ENCODE measurements at places on chromosomes 5 and 9.

- no peak for DNase-seq
Observed at GRCh38 chr5:176902102-176902814, 3.1 kb upstream of the HK3 start.

DNA sequence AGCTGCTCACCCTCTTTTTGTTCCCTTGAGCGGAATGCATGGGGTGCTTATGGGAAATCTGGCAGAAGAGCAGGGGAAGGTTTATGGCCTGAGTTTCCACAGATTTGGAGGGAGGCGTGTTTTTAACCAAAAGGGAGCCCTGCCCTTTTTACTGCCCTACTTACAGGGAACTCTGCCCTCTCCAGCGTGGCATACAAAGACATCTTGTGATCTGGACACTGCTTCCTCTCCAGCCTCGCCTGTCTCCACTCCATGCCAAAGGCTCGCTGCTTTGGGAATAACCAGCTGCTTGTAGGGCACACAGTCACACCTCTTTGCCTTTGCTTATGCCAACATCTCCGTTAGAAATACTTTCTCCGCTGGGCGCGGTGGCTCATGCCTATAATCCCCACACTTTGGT lies 314.2 kb downstream of the ARHGAP26 start:
- DNase-seq: no peak

GRCh38 chr5:172436078-172436878 lies 18.0 kb downstream of the SH3PXD2B start:
- no peak for DNase-seq

DNA sequence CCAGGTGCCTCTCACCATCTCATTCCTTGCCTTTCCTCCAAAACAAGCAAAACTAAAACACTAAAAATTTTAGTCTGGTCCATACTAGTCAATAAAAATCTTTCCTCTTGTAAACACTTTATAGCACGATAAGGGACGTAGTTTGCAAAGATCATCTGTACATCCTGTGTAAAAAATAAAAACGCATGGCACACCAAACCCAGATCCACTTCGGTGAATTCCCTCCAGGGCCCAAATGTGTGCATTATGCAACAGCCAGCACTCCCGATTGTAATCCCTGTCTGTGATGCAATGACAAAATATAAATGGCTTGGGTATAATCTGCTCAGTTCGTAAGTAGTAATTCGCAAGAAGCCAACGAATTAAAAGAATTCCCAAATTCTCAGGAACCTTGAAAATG lies 1.4 kb downstream of the FAM169A start:
- DNase-seq: no peak

Data from left kidney (tissue), 8 donors.